ENCODE measurements at places on chromosomes 5 and 9.

GRCh38 chr9:137308057-137308619 is 6.1 kb upstream of the NRARP start:
- no peak for DNase-seq

- DNase-seq, result no peak
These were observed 153.5 kb upstream of the RAI14 start for GRCh38 chr5:34502581-34502980.

DNA sequence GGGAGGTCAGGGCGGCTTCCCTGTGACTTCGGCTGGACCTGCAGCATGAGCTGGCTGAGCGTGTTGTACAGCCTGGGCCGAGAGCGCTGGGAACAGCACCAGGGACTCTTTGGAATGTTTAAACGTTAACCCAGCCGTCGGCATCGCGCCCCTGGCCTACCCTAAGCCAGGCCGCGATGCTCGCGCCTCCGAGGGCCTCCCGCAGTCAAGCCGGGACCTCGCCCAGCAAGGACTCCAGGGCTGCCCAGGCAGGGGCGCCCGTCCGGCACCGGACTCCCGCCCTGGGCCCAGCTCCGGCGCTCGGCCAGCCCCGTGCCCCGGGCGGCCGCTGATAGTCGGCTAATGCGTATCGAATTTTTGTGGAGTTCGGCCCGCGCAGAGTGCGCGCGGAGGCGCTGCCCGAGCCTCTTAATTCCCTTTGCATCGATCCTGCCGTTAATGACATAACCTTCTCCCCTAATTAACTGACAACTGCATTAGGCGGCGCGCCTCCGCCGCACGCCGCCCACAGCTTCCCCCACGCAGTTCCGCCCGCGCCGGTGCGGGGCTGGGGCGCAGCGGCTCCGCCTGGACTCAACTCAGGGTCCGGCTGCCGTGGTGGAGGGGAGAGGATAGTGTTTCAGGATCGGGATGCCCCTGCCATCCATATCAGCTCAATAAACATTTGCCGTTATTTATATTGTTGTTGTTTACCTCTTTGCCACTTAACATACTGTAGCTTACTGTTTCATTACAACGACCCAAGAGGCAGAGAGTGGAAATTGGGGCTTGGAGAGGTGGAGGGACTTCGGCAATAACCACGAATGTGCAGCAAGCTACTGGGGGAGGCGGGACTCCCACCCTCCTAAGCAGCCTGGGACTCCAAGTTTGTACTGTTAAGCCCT is 28.8 kb upstream of the CDC23 start:
- DNase-seq, result no peak

- DNase-seq, result no peak
These were observed 45.5 kb upstream of the CDC42SE2 start for GRCh38 chr5:131218392-131218791.

- no peak for DNase-seq
These were observed 16.6 kb upstream of the RALGDS start for GRCh38 chr9:133137451-133138231.

GRCh38 chr5:160500786-160501779 is 79.4 kb downstream of the PTTG1 start:
- DNase-seq, result no peak

DNA sequence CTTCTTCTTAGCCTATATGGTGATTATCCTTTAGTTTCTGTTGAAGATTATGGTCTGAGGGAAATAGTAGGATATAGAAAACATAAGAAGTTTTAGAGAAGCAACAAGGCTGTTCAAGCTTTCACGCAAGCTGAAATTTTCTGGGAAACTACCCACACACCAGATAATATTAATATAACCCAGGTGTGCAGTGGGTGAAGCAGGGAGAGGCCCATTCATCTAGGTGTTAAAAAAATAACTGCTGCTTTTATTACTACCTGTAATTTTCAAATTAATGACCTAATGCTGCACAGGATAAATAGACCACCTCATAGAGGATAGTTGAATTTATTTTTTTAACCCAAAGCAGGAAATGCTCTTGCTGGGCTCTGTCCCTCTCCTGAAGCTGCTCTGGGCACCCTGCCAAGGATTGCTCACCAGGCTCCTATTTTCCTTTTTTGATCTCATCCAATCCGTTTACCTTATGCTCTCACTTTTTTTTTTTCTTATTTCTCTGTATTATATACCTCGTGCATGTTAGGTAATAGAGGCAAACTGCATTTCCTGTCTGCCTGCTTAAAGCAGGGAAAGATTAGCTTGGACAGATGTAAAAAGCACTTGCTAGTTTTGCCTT is 124.3 kb upstream of the SLC12A2 start:
- DNase-seq, result no peak

GRCh38 chr5:80714570-80715298 is 60.0 kb upstream of the DHFR start:
- no peak for DNase-seq

DNA sequence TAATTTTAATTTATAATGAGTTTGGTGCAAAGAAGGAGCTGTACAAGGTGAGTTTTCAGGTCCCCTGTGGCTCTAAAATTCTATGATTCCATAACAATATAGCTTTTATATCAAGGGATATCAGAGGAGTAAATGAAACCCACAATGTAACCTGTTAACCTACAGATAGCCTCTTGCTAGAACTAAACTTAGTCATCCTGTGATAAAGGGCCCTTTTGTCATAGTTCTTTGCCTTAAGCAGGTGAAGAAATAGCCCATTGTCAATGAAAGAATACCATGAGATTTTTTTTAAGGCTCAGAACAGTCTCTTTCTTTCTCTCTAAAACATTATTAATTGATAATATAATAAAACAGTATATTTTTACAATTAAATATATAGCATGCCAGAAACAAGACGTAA is 127.8 kb downstream of the NFIB start:
- DNase-seq, result no peak

DNA sequence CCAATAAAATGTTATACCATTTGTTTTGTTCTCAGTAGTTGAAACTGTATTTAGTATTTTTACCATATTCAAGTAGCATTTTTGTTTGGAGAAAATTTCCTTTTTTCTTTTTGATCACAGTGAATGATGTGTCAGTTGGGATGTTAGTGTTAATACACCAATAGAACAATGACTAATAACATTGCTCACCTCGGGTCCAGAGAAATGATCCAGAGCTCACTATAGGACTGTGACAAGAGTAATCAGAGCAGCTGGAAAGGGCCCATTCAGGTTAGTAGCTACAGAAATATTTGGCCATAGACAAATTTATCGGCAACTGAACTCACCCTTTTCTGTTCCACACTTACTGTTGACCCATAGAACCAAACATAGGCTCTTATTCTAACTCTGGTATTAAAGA is 989.2 kb downstream of the TLE4 start:
- DNase-seq, result no peak

DNA sequence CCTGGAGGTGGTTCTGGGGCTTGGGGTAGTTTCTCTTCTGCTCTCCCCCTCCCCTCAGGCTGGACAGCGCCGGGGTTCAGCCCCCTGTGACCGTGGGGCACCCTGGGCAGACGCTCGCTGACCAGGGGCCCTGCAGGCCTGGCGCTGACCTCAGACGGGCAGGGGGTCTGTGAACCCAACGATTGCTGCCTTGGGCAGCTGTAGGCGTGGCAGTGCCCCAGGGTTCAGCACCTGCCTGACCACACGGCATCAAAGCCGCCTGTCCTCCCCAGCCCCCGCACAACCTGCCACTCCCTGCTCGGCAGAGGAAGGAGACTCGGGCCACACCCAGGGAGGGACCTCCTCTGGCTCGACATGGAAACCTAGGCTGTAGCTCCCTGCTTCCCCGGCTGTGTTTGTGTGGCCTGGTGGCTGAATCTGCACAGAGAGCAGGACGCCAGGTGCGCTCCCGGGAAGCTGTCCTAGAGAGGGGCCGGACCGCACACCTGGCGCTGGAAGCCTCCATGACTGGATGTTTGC is 12.2 kb downstream of the LCN12 start:
- no peak for DNase-seq

- DNase-seq, result no peak
These were observed 110.7 kb downstream of the CCDC192 start for GRCh38 chr5:127813633-127814587.

DNA sequence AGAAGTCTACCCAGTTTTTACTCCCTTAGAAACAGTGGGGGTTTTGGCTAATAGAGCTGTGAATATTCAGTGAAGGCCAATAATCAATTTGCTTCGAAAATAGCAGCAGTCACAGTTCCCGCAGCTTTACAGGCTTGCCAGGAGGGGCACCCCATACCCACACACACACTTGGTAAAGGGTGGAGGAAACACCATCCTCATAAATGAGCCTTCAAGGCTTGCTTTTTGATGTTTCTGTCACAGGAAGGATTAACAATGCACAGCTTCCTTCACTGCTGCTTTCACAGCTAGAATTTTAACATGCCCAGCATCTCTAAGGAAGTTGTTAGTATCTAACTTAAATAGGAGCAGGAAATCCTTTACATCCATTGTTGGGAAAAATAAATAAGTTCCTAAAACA is 1247.5 kb upstream of the C9orf72 start:
- no peak for DNase-seq

DNA sequence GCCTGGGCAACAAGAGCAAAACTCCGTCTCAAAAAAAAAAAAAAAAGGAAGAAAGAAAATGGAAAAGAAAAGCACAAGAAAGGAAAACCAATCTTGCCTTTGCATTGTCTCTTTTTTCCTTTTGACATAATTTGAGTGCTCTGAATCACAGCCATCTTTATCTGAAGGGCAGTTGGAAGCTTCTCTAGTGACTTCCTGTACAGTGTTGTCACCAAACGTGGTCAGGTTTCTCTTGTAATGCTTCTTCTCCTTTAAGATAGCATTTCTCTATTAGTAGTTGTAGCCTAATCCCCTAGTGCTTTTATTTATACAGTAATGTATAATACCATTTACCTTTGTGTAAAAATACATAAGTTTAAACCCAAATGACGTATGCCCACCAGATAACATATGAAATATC is 18.1 kb downstream of the PRKACG start:
- no peak for DNase-seq

GRCh38 chr5:68037546-68037945 is 178.0 kb upstream of the PIK3R1 start:
- no peak for DNase-seq

DNA sequence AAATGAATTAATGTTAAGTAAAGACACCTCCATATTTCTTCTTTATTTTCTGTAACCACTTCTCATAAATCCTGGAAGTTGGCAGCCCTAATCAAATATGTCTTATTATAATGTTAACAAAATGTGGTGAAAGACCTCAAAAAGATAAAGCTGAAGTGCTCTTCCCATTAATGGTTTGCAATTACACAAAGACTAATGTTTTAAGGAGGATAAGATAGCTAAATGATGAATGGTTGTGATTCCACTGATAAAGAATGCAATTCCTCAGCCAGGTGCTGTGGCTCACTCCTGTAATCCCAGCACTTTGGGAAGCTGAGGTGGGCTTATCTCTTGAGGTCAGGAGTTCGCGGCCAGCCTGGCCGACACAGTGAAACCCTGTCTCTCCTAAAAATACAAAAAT is 125.8 kb upstream of the SNX2 start:
- no peak for DNase-seq

DNA sequence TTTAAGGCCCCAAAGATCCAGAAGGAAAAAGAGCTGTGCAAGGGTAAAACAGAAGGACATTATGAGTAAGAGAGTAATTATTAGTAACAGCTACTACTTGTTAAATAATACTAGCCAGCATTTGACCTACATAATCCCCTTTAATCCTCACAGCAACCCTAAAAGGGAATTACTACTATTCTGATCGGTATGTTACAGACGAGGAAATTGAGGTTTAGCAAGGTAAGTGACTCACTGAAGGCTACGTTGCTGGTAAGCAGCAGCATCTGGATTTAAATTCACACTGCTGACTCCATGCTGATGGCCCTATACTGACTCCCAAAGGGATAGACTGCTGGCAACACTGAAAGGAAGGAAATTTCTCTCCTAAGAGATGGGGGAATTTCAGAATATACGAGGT is 3.7 kb upstream of the FSD1L start:
- no peak for DNase-seq

DNA sequence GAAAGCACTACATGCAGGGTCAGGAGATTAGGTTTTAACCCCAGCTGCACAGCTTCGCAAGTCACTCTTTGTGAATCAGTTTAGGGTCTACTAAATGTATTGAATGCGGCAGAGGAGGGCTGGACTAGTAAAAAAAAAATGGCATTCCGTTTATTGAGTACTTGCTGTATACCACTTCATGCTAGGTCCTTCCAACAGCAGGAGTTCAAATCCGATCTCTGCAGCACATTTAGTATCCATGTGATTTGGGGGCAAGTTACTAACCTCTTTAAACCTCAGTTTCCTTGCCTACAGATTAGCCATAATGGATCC is 204.4 kb downstream of the SNCAIP start:
- DNase-seq, result no peak

- no peak for DNase-seq
These were observed 980 bp downstream of the CCNO start for GRCh38 chr5:55232271-55232984.

DNA sequence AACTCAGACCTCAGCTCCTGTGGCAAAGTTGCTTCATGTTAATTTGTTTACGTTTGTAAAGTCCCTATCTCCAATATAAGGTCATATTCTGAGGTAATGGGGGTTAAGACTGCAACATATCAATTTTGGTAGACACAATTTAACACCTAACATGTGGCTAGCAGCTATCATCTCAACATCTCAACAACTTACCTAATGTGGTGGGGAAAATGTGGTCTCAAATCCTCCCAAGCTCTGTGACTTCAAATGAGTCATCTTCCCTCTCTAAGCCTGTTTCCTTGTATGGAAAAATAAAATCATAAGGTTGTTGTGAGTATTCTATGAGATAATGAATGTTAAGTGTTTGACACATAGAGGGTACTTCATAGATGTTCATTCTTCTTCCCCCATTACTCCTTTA is 443.3 kb downstream of the CDK5RAP2 start:
- no peak for DNase-seq

DNA sequence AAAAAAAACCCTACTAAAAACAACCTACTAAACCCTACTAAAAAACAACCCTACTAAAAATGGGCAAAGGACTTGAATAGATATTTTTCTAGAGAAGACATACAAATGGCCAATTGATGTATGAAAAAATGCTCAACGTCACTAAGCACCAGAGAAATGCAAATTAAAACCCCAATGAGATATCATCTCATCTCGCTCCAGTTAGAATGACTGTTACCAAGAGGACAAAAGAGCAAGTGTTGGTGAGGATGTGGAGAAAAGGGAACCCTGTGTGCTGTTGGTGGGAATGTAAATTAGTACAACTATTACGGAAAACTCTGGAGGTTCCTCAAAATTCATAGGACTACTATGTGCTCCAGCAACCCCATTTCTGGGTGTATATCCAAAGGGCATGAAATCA is 10.8 kb downstream of the SDHA start:
- no peak for DNase-seq

DNA sequence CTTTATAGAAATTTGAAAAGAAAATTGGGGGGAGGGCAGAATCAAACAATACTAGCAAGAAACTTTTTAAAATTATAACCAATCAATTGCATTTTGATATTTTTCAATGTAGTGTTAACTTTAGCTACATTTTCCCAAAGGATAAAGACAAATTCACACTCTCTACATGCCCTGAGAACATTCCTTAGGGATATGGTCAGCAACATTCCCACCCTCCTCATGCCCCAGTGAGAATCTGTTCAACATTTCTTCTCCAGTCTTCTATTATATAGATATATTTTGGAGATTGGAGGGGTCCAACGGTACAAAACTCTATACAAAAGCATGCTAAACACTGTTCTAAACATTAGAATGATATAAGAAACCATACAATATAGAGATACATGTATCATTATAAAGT is 11.6 kb upstream of the PRR16 start:
- no peak for DNase-seq
